ENCODE measurements at places on chromosomes 1 and 21.
A peak's percentile ranks its signal among the peaks of the same experiment; 100 is the strongest.

DNA sequence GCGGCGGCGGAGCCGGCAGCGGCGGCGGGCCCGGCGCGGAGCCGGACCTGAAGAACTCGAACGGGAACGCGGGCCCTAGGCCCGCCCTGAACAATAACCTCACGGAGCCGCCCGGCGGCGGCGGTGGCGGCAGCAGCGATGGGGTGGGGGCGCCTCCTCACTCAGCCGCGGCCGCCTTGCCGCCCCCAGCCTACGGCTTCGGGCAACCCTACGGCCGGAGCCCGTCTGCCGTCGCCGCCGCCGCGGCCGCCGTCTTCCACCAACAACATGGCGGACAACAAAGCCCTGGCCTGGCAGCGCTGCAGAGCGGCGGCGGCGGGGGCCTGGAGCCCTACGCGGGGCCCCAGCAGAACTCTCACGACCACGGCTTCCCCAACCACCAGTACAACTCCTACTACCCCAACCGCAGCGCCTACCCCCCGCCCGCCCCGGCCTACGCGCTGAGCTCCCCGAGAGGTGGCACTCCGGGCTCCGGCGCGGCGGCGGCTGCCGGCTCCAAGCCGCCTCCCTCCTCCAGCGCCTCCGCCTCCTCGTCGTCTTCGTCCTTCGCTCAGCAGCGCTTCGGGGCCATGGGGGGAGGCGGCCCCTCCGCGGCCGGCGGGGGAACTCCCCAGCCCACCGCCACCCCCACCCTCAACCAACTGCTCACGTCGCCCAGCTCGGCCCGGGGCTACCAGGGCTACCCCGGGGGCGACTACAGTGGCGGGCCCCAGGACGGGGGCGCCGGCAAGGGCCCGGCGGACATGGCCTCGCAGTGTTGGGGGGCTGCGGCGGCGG is 1.0 kb downstream of the ARID1A start:
- DNase-seq: peak; percentile 39

- no peak for DNase-seq
Observed at GRCh38 chr1:29958271-29958670, 721.9 kb downstream of the PTPRU start.

GRCh38 chr1:66426239-66426853 is 107.6 kb upstream of the SGIP1 start:
- no peak for DNase-seq

GRCh38 chr1:67708606-67709005 is 23.6 kb downstream of the GADD45A start:
- peak; percentile 71 for DNase-seq

- DNase-seq: peak; percentile 76
Observed at GRCh38 chr21:35616090-35616489, 444.2 kb downstream of the SETD4 start.

DNA sequence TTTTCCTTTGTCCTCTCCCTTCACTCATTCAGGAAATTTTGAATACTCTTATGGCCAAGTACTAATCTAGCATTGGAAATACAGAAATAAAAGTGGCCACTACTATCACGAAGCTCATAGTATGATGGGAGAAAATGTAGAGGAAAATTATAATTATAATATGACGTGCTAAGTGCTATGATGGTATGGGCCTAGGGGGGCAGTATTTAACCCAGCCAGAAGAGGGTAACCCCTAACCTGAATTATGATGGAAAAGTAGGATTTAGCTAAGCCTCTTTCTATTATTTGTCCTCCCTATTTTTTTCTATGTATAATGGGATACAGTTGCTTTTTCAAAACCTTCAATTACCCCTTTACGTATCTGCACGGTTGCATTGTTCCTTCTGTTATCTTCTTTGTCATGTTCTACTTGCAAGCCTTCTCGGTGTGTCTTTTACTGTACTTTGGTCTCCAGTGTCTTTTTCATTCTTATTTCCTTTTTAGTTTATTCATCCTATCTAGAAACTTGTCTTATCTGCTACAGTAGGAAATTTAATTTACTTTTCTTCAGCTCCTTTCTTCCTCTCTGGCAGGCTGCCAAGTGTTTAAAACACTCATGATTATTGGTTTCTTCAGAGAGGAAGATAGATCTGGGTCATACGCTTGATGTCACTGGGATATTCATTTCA is 88.8 kb upstream of the GPR52 start:
- DNase-seq: no peak

GRCh38 chr1:245247801-245248200 is 93.0 kb downstream of the KIF26B start:
- no peak for DNase-seq

GRCh38 chr1:14220324-14220723 is 378.2 kb upstream of the KAZN start:
- no peak for DNase-seq

DNA sequence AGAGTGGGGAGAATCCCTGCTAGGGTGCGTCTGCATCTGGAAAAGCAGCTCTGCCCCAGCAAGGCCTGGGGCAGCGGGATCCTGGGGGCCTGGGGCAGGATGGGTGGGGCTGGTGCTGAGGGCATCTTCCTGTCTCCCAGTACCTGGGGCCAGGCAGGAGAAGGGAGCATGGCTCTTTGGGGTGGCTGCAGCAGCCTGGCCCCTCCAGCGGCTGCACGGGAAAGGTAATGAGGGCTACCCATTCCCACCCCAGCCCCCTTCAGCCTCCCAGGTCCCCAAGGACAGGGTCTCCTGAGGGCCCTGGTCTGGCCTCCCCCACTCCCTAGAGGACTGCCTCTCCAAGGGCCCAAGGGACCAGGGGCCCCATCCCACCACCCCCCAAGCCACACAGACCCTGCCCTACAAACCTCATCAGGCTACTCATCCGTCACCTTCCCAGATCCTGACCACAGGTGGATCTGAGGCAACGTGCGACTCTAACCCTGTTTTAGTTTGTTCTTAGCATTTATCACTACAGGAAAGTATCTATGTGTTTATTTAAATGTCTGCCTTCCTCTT is 910 bp upstream of the ANKRD65 start:
- DNase-seq: no peak

DNA sequence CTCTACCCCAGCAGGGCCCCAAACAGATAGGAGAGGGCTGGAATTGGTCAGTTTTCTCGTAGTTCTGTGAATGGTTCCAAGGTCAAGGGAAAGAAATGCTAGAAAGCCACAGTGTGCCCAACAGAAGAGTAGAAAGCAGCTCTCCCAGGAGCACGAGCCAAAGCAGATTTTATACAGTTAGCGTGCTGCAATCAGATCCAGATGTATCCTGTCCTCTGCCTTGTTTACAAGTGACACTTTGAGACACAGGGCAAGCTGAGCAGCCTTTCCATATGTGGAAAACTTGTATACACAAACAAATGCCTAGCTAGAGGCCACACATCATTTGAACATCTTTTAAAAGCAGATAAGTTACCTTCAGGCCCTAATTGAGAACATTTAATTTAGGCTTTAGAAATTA is 6.5 kb downstream of the VAMP3 start:
- no peak for DNase-seq

GRCh38 chr1:176552999-176553398 is 90.0 kb downstream of the PAPPA2 start:
- DNase-seq: no peak

DNA sequence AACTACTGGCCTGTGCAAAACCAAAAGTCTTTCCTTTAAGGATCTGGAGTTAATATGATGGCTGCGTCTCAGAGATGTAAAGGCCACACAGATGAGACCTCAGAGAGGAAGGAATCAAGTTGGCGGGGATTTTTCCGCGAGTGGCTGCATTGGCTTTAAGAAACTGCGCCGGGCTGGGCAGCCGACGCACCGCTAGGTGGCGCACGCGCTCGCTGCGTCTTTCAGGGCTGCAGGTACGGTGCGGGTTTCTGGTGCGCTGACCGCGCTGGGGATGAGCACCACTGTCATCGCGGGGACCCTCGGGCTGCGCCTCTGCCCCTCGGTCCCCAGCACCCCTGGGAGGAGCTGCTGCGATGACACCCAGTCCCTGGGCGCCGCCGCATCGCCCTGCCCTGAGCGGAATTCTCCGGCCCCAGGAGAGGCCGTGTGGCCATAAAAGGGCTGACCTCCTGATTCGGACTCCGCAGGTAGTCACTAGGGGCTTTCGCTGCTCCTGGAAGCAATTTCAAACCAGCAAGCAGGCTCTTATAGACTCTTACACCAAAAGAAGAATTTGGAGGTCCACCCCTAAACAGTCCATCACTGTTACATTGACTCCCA is 241.0 kb downstream of the KCNJ6 start:
- DNase-seq: peak; percentile 30
